ENCODE measurements at places on chromosomes 6 and 20.

- no peak for DNase-seq
Observed at GRCh38 chr6:41697861-41698781, 37.3 kb downstream of the TFEB start.

- DNase-seq, result no peak
Observed at GRCh38 chr20:36855241-36855657, 20.7 kb upstream of the TLDC2 start.

- DNase-seq, result no peak
Observed at GRCh38 chr6:161010418-161010817, 18.8 kb downstream of the MAP3K4 start.

- no peak for DNase-seq
Observed at GRCh38 chr6:149843051-149843633, 21.0 kb downstream of the LRP11 start.

DNA sequence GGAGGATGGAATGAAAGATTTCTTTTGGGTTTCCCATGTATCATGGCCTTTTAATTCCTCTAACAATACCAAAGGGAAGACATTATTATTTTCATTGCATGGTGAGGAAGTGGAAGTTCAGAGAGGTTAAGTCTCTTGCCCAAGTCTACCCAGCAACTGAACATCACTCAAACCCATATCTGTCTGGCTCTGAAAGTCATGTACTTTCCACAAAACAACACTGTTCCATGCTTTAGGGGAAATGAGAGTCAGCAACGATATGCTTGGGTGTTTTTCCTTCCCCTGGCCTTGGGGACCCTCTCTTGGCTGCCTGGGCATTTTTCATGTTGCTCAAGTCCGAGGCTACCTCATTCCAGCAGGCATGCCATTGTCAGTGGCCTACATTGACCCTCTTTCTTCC, 118.8 kb downstream of the ADTRP start:
- DNase-seq, result no peak

DNA sequence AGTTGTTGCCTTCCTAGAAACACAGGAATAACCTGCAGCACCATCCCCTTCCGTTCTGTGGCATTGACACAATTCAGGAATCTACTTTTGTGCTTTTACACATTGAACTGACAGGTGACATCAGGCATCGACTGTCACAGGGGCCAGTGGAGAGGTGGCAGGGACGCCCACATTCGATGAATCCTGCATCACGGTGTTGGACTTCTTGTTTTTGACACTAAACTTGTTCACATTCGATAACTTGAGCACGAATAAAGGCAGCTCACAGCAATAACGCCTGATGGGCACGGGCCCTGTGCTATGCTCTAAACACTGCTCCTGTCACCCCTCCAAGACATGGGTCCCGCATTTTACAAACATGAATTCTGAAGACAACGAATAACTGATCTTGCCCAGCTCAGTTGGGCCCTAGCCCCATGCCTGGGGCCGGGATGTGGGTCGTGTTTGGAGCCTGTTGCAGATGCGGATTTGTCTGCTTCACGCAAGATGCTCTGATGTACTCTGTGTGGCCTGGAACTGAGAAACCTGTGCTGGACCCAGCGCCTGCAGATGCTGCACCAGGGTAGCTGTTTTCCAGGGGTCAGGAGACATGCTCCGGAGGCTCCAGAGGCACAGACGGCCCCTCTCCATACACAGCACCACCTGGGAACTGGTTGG, 75.7 kb downstream of the TTLL2 start:
- DNase-seq, result no peak

GRCh38 chr6:158911746-158912480, 88.1 kb downstream of the RSPH3 start:
- no peak for DNase-seq

GRCh38 chr20:38757145-38757775, 9.0 kb downstream of the ACTR5 start:
- no peak for DNase-seq

DNA sequence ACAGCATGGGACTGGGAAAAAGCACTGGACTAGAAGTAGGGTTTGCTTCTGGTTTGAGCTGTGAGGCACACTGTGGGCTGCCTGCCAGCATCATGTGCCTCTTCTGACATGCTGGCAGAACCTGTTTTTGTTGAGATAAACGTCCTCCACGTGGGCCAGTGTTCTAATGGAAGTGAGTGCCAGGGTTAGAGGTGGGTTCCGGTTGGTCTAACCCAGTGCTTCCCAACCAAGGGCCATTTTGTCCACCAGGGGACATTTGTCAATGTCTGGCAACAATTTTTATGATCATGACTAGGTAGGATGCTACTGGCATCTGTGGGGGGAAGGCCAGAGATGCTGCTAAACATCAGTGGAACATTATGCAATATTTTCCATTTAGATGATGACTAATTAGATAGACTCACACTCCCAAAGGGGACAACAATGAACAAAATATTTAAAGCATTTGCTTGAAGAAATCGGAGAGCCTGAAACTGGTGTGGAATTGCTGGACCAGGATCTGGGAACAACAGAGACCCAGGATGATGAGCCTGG, 7.8 kb upstream of the APMAP start:
- DNase-seq, result no peak

- DNase-seq, result no peak
Observed at GRCh38 chr6:31903957-31904356, 2.1 kb upstream of the ZBTB12 start.

GRCh38 chr20:59985164-59985563, 26.9 kb downstream of the CDH26 start:
- no peak for DNase-seq

DNA sequence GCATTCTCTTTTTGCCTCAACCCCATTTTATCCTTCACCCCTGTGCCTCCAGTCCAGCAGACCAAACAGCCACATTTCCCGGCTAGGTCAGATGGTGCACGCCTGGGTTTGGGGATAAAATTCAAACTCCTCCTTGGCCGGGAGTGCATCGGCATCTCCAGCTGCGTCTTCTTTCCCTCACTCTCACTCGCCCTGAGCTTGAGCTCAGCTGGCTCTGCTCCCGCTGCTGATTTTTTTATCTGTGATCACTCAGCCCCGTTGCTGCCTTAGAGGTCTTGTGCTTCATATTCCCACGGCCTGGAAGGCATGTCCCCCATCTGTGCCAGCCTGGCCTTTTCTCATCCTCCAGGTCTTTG, 6.8 kb upstream of the EZR start:
- DNase-seq, result no peak
